ENCODE measurements at places on chromosomes 1 and 21.

- no peak for DNase-seq
Measured at GRCh38 chr1:224528900-224529299, 87.2 kb upstream of the CNIH3 start.

GRCh38 chr1:176102768-176103350 is 104.2 kb downstream of the COP1 start:
- DNase-seq: no peak

GRCh38 chr1:27418326-27419185 is 26.1 kb downstream of the GPR3 start:
- no peak for DNase-seq

- DNase-seq: no peak
Measured at GRCh38 chr1:21736876-21737275, 46.1 kb downstream of the USP48 start.

DNA sequence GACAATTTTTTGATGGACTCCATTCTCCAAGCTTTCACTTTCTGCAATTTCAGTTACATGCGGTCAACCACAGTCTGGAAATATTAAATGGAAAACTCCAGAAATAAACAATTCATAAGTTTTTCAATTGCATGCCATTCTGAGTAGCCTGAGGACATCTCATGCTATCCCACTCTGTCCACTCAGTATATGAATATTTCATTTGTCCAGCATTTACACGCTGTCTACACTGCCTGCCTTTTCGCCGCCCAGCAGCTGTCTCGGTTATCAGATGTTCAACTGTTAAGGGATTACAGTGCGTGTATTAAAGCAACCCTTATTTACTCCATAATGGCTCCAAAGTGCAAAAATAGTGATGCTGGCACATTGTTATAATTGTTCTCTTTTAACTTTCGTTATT is 116.3 kb downstream of the ADSS2 start:
- DNase-seq: no peak

DNA sequence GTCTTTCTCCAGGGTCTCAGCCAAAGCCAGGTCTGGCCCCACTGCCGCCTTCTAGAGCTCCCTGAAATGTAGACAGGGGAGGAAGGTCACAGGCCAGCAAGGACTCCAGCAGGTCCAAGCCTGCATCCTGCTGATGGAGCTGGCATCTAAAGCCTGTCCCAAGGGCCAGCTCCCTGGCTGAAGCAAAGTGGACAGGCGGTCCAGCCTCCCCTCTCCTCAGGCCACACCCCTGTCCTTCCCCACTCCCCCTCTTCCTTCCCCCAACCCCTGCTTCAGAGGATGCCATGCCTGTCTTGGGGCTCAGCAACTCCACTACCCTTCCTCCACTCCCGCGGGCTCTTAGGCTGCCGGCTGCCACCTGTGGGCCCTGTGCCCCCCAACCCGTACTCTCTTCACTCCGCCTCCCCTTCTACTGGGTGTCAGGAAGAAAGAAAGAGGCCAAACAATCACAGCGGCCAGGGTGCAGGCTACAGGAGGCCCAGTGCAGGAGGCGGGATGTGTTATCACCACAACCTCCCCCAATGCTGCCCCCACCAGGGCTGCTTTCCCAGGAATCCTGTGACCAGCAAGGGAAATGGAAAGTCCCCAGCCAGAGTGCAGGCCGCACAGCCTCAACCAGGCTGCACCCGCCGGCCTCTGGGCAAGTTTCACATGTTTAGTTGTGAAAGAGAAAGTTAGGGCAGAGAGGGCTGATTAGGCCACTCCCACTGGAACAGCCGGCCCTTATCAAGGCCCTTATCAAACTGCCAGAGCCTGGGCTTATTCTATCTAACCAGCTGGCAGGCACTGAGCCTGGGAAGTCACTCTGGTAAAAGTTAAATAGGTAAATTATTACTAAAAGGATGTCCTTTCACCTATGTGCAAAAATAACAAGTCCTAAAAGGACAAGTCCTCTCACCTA is 34.1 kb downstream of the ACOT7 start:
- DNase-seq: peak; percentile 83

GRCh38 chr1:161088587-161089110 is 709 bp downstream of the NECTIN4 start:
- no peak for DNase-seq

GRCh38 chr1:52769346-52770033 is 43.2 kb downstream of the ZYG11B start:
- DNase-seq: no peak

DNA sequence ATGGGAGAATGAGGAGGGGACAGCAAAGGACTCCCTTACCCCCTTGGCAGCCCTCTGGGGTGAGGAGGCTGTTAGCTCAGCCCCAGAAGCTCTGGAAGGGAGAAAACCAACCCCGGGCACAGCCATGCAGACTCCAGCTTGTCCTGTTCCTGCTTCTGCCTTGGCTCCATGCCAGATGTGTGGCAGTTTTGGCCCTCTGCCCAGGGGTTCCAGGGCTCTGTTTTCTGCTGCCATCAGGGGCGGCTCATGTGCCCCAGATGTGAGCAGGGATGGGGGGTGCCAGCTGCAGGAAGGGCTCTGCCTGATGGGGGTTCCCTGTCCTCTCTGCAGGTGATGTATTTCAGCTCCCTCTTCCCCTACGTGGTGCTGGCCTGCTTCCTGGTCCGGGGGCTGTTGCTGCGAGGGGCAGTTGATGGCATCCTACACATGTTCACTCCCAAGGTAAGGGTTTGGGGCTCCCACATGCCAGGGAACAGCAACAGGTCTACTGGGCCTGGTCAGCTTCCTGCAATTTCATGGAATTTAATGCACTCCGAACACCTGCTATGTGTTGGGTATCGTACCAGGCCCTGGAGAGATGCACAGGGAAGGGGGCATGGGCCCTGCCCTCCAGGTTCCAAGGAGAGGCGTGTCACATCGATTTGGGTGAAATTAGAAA is 26.1 kb downstream of the SLC6A17 start:
- no peak for DNase-seq

GRCh38 chr1:165696625-165697100 is 1.7 kb downstream of the ALDH9A1 start:
- DNase-seq: no peak

DNA sequence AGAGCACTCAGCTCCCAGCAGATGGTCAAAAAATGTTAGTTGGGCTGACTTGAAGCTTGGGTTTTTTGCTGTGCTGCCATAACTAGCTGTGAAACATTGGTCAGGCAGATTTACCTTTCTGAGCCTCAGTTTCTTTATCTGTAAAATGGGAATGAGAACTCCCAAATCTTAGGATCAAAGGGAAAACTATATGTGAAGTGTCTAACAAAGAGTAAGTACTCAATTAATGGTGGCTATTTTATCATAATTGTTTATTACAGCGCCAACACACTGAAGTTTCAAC is 164.2 kb upstream of the POU3F1 start:
- no peak for DNase-seq

DNA sequence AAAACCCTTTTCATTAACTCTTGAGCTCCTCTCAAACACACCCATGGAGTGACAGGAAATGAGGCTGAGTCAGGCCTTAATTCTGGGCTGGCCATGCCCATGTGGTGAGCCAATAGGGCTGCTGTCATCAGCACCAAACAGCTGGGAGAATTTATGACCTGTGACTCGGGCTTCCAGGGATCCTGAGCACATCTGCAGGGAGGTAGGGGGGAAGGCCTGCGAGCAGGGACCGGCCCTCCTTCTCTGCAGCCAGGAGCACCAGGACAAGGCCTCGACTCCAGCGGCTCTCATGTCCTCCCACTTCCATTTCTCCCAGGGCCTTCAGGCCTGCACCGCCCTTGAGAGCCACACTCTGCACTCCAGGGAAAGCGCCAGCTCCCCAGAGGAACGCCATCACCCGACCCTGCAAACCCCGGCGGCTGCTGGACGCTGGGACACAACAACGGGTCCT is 14.6 kb downstream of the RIPK4 start:
- no peak for DNase-seq

- DNase-seq: no peak
Measured at GRCh38 chr1:91682882-91683597, 182.4 kb downstream of the CDC7 start.

GRCh38 chr1:40381268-40382107 is 8.0 kb downstream of the SMAP2 start:
- DNase-seq: peak; percentile 56

- no peak for DNase-seq
Measured at GRCh38 chr1:77831976-77832711, 52.7 kb downstream of the MIGA1 start.

DNA sequence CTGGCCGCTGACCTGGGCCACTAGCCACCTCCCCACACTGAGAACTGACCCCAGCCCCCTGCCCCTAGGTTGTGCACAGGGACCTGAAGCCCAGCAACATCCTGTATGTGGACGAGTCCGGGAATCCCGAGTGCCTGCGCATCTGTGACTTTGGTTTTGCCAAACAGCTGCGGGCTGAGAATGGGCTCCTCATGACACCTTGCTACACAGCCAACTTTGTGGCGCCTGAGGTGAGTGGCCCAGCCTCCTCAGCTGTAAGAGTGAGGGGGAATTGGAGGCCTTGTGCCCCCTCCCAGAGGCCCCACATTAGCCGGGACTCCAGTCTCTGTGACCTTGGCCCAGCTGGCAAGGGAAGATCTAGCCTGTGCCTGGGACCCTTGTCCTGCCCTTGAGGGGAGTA is 41.8 kb downstream of the RPS6KA1 start:
- DNase-seq: no peak

- no peak for DNase-seq
Measured at GRCh38 chr1:65832296-65832695, 39.6 kb downstream of the PDE4B start.

Data from activated CD4-positive, alpha-beta T cell treated with anti-CD3 and anti-CD28 coated beads, Interleukin-2, amount 10 ng/mL, durations not matched to agents 7 days and 5 days (primary cell).